GM06990 (cell line): ENCODE measurements at places on chromosomes 6 and 20.

DNA sequence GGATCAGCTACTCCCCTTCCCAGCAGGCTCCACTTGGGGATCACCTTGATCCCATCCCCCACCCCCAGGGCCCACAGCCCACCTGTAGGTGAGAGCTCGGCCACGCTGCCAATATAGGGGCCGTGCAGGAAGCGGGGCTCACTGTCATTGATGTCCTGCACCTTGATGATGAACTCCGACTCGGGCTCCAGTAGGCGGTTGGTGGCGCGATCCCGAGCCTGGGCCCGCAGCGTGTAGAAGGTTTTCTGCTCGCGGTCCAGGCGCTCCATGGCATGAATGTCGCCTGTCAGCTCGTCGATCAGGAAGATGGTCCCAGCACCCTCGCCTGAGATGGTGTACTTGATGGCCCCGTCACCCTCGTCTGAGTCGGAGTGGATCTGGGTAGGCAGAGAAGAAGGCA is 67.4 kb downstream of the CDH22 start:
- DNase-seq, result no peak

DNA sequence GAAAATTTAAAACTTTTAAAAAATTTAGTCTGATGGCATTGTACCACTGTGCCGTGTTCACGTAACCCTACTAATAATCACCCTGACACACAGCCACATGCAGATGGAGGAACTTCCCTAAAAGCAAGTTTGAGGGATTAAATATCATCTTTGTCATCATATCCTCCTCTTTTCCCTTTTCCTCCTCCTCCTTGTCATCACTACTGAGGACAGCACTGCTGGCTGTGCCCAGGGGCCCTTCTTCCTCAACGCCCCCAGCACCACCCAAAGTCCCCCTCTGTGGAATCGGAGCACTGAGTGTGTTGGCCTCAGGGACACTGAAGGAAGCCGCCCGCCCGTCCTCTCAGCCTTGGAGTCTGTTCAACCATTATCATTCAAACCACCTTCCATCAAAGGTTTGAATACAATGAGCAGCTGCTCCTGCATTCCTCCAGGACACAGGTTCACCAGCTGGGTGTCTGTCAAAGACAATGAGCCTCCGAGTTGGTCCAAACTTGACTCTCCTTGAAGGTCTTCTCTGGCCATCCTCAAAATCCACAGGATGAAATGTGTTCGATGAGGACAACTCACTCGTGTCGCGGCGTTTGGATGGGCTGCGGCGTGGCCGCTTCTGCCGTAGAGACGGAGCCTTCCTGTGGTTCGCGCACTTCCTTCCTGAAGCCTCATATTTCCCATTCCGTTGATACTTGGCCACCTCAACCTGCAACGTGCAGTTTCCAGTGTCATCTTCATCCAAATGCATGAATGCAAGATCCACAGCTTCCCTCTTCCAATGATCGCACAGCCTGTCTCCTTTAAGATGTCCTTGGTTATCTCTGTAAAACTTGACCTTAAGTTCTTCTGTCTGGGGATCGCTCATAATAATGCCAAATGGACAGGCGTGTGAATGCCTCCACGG is 23.3 kb downstream of the NQO2 start:
- peak; percentile 43 for DNase-seq

DNA sequence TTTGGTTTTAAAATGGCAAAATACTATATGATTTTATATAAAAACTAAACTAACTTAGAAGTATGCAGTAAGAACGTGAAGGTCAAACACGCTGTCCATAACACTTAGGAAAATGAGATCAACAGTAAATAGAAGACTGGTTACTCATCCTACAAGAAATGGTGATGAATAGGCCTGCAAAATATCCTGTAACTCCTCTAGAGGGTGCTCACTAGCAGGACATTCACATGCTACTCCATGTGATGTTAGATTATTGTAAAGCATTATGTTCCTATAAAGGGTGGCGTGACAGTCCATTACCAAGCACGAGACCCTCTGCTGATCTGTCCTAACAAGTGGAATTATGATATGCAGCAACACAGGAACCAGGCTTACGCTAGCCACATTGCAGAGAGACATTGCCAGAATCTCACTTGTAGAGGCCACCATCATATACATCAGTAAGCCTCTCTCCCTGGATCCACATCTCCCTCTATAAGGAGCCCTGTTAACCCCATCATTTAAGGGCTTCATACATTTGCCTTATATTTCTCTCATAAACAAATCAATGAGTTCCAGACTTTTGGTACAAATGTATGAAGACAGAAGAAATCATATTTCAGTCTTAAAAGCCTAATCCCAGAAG is 18.0 kb upstream of the DEFB129 start:
- no peak for DNase-seq

DNA sequence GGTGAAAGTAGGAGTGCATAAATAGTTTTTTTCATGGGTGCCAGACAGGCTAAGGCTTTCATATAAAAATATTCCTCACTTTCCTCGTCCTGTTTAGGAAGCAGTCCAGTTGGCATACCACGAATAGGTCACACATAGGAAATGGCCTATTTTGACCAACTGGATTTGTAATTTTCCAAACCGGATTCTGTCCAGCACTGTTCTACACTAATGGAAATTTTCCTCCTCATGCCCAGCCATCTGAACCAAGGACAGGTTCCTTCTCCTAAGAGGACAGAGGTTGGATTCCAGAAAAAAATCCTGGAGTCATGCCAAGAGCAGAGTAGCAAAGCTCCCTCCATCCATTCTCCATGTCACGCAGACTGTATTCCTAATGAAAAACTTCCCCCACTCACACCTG is 43.1 kb downstream of the PANK2 start:
- no peak for DNase-seq
